ENCODE measurements at places on chromosomes 4 and X.

- no peak for DNase-seq
These were observed 28.9 kb upstream of the PRPS1 start for GRCh38 chrX:107599450-107599861.

- DNase-seq, result no peak
These were observed 94.5 kb upstream of the PRKX start for GRCh38 chrX:3807906-3808305.

DNA sequence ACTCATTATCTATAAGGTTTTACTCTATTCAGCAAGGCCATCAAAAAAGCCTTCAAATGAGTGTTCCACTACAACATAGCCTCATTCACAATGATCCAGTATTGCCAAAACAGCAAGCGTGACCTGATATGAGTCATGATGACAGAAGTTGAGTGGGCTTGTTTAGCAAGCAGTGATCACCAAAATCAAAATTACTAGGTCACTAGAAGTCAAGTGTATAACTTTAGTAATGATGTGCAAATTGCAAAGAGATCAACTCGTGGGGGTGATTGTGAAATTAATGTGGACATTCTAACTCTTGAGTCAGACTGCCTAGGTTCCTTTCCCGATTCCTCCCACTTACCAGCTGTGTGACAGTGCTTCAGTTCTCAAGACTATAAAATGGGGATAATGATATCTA is 124.5 kb downstream of the CHM start:
- no peak for DNase-seq

GRCh38 chr4:29970626-29971025 is 749.5 kb upstream of the PCDH7 start:
- no peak for DNase-seq
